Right forelimb (tissue), 1 donor: ENCODE measurements at places on chromosomes 7 and 10.

- peak; percentile 84 for DNase-seq
Measured at GRCh38 chr7:5450549-5451327, 27.1 kb upstream of the TNRC18 start.

- DNase-seq, result no peak
Measured at GRCh38 chr10:91412354-91413087, 2.4 kb downstream of the HECTD2 start.

- DNase-seq, result no peak
Measured at GRCh38 chr7:151917791-151918509, 38.3 kb upstream of the GALNTL5 start.

DNA sequence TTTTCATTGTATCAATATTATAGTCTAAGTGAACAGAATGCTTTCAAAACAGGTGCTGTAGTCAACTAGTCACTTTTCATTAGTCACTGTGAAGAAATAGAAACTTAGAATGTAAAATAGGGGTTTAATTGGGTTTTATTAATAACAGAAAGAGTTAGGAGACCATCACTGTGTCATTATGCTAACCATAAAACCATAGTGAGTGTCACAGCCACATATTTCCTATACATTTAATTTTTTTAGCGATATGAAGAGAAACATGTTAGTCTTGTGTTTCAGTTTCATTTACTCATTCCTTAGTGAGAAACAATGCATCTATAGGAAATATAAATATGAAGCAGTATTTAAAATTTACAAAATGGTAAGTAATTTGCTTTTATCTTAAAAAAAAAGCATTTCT is 22.2 kb downstream of the SPAG6 start:
- DNase-seq, result no peak

GRCh38 chr10:108911814-108912541 is 1011.3 kb downstream of the XPNPEP1 start:
- peak; percentile 72 for DNase-seq

DNA sequence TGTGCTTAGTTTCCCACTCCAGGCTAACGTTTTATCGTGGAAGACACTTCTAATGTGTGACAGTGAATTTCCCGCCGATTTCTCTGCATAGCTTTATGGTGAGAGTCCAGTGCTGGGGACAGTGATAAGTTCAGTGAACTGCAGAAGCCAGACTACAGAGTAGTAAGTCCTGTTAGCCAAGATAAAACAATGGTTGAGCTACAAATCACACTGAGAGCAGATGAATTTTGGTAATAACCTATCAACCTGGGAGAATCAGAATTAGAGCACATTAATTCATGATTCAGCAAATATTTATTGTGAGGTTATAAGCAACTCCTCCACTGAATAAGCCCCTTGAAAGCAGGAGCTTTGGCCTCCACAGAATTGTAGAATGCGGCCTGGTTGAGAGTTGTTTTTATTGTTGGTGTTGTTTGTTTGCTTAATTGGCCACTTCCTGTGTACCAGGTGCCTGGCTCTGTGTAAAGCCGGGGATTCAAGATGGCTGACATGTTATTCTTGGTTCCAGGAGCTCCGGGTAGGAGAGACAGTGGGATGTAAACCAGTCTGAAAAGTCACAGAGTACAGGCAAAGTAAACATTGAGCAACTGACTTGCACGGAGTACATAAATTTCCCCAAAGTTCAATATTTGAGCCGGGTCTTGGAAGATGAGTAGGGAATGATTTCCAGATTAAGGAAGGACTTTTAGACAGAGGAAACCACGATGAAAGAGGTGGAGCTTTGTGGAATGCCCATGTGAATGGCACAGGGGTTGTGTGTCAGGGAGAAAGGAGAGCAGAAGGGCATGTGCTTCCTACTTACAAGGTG is 112.7 kb downstream of the SNX10 start:
- no peak for DNase-seq

DNA sequence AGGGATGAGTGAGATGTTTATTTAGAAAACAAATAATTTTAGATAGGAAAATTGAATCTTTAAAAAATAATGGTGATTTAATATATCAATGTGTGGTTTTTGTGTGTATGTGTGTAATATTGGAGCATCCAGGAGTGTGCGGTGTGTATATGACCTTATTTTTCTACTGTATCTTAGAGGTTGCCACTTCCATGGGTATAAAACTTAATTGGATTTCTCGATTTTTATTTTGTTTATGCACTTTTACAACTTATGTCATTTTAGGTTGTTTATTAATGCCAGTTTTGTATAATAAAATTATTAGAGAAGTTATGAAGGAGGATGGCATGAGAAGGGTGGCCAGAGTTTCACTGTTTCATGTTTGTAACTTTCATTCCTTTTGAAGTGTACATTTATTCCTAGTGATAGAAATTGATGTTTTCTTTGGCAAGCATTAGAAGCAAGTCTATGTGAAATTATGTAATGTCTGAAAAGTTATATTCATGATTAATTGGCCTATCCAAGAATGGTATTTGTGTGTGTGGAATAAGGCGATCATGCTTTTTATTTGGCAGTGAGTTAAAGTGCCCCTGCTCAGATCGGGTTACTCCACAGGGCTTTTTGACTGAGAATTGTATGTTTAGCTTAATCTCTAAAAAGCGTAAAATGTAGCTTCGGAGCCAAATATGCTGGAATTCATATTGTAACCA is 110.3 kb downstream of the KAT6B start:
- no peak for DNase-seq

GRCh38 chr10:42637648-42638054 is 719 bp downstream of the ZNF33B start:
- no peak for DNase-seq

- DNase-seq, result no peak
Measured at GRCh38 chr7:66088861-66089838, 13.5 kb downstream of the ASL start.

DNA sequence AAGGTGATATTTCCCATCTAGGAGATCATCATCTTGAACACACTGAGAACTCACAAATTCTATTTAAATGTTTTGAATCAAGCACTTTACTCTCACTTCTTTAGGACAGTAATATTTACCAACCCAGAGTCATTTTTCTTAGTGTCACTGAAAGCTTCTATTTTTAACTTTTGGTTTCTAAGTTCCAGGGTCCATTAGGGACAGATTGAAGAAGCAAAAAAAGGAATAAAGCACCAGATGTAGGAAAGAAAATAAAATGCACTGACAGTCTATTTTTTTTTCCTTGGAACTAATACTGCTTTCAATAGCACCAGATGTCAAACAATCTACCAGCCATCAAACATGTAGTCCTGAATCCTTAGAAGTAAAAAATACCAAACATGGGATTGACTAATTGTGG is 526.7 kb upstream of the LRRN3 start:
- DNase-seq, result no peak

DNA sequence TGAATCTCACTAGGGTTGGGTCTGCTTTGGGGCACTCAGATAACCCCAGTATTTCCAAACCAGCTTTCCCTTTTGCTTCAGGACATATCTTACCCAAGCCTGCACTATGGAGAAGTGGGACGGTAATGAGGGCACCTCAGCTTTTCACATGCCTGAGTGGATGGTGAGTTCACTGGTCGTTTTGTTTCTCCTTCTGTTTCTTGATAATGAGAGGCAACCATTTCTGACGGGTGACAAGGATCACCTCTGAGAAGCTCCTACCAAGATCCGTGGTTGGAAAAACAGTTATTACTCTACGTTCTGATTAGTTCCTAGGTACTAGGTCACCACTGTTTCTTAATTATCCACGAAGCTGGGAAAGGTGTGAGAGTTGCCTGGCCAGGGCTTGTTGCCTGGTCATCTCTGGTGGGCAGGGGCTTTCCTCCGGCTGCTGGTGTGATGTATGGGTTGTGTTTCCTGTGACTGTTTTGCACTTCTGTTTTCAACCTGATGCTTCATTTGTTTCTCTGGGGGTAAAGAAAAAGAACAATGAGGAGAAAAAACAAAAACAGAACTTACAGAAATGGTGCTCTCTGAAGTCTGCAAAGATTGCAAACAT is 65.7 kb upstream of the STRIP2 start:
- DNase-seq, result no peak

DNA sequence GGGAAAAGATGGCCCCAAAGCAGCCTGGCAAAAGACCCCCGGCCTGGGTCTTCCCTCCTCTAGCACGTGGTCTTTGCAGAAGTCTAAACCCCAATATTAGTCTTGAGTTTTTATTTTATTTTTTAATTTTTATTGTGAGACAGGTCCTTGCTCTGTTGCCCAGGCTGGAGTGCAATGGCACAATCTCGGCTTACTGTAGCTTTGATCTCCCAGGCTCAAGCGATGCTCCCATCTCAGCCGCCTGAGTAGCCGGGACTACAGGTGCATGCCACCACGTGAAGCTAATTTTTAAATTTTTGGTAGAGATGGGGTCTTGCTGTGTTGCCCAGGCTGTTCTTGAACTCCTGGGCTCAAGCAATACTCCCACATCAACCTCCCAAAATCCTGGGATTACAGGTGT is 40.3 kb upstream of the MXI1 start:
- DNase-seq, result no peak

GRCh38 chr7:20896996-20897395 is 110.3 kb upstream of the SP8 start:
- DNase-seq, result no peak

DNA sequence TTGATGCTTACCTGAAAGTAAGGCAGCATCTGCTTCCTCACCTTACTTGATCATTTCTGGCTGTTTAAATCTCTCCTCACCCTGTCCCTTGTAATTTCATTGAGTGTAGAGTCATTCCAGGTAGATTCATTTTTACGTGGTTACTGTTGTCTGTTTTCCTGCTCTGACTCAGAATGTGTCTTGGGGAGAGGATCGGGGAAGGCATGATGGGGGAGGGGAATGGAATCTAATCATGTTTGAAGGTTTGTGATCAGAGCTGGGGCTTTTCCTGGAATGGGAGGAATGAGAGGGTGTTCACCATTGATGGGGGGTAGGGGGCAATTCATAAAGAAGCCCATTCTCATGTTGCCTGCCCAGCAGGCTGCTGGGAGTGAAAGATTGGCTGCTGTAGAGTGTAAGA is 18.7 kb downstream of the SEC24C start:
- DNase-seq, result no peak

DNA sequence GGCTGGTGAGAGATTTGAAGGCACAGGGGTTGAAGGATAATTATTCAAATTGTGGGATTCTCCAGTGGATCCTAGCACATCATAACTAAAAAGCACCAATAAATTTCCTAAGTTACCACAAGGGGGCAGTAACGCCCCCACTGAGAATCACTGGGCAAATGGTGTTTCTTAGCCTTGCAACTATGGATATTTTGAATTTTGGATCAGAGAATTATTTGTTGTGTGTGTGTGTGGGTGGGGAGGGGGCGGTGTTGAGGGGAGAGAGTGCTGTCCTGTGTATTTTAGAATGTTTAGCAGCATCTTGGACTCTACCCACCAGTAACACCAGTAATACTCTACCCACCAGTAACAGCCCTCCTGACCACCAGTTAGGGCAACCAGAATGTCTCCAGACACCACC is 63.3 kb upstream of the PRKG1 start:
- no peak for DNase-seq

GRCh38 chr10:131400513-131400912 is 89.0 kb upstream of the TCERG1L start:
- DNase-seq, result no peak

GRCh38 chr7:156192921-156193320 is 380.7 kb upstream of the SHH start:
- DNase-seq, result no peak

GRCh38 chr7:27201580-27202017 is 1.7 kb upstream of the HOXA13 start:
- DNase-seq, result no peak

GRCh38 chr10:29443745-29444523 is 155.1 kb downstream of the LYZL1 start:
- DNase-seq, result no peak

DNA sequence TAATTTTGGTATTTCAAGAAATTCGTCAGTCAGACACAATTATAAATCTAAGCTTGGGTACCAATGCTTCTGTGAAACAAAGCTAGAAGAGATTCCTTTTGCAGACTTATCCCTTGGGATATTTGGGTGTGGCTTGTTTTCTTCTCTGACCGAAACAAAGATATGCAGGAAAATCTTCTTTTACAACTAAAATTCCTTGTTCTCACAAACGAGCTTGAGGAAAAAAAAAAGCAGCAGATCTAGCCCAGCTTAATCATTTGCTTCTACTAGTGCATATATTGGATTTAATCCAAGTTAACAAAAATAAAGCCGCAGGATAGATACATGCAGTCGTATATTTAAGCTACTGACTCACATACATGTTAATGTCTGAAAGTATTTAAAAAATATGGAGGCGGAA is 104.2 kb downstream of the PRTFDC1 start:
- DNase-seq, result no peak

GRCh38 chr10:104300736-104301292 is 31.8 kb downstream of the GSTO2 start:
- DNase-seq, result peak; percentile 67

- DNase-seq, result no peak
Measured at GRCh38 chr7:113487925-113488731, 369.8 kb upstream of the SMIM30 start.

- no peak for DNase-seq
Measured at GRCh38 chr10:109417803-109418202, 505.5 kb downstream of the XPNPEP1 start.

DNA sequence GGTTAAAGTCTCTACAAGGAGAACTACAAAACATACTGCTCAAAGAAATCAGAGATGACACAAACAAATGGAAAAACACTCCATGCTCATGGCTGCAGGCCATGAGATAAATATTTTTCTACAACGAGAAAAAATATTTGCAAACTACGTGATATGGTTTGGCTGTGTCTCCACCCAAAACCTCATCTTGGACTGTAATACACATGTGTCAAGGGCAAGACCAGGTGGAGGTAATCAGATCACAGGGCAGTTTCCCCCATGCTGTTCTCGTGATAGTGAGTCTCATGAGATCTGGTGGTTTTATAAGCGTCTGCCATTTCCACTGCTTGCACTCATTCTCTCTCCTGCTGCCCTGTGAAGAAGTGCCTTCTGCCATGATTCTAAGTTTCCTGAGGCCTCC is 57.8 kb downstream of the COA1 start:
- no peak for DNase-seq
